Stimulated activated CD8-positive, alpha-beta memory T cell treated with anti-CD3 and anti-CD28 coated beads, Interleukin-4, amount 100 ng/mL, for 24 hours (primary cell): ENCODE measurements at places on chromosomes 5 and 9.
A peak's percentile ranks its signal among the peaks of the same experiment; 100 is the strongest.

DNA sequence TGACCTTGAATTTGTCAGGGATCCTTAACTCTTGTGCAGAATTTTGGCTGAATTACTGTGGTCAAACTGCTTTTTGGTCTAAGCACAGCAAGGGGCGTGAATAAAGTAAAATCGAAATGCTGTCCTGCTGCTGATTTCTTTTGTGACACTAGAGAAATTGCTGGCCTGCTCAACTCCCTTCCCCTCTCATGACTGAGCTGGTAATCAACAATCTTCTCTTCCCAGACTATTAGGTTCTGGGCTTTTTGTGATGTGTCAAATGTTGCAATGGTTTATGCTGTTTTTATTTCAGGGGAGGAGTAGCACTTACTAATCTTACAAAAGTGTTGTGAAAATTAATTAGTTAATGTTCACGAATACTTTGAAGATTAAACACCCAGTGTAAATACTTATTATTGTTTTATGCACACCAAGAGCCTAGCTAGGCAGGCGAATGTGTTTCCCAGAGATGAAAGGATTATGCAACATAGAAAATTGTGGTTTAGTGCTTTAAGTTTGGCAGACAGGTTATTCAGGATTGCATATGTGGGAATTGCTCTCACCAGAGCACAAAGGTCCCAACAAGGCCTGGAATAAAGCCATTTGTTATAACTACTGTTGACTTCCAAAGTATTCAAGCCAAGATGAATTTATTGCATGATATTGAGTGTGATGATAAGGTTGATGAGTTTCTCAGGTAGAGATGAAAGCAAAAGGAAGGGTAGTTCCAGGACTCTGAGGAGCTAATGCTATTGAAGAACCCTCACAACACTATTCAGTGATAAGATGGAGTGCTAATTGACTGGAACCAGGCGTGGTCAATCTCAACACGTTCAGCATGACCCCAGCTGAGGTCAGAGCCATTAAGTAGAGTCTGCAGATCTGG is 280.7 kb upstream of the ZNF608 start:
- DNase-seq, result no peak

DNA sequence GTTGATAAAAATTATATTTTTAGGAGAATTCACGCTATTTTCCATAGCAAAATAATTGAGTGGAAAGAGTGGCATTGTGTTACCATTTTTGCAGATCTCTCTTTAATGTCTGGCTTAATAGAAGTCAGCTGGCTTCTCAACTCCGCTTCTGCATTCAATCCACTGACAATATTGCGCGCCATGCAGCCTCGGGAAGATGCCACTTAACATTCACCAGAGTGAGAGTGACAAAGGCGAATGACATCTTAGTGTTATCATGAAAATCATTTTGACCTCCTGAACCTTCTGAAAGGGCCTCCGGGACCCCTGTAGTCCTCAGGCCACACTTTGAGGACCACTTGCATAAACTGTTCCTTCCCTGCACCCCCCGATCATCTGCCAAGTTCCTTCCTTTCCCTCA is 80.1 kb upstream of the ORM1 start:
- DNase-seq, result no peak

GRCh38 chr5:1654786-1655495 is 131.2 kb upstream of the LPCAT1 start:
- DNase-seq, result no peak

- peak; percentile 47 for DNase-seq
These were observed 683 bp upstream of the ZFAND5 start for GRCh38 chr9:72365525-72366256.

GRCh38 chr9:99113414-99114048 is 8.6 kb downstream of the TGFBR1 start:
- no peak for DNase-seq

DNA sequence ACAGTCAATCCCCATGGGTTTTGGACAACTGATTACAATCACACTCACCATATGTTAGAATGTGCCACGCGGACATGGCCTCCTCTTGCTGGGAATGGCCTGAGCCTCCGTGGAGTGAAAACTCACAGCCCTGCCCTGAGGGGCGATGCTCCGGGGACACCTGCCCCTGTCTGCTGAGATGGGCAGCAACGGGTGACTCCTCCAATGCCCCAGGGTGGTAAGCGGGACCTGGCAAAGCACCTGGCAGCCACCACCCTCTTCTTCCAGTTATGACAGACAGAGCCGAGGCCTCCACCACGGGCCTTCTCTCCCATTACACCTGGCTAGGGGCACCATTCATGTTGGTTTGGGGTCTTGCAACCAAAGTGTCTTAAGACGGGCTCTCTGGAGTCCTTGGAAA is 94.9 kb upstream of the COL5A1 start:
- no peak for DNase-seq

DNA sequence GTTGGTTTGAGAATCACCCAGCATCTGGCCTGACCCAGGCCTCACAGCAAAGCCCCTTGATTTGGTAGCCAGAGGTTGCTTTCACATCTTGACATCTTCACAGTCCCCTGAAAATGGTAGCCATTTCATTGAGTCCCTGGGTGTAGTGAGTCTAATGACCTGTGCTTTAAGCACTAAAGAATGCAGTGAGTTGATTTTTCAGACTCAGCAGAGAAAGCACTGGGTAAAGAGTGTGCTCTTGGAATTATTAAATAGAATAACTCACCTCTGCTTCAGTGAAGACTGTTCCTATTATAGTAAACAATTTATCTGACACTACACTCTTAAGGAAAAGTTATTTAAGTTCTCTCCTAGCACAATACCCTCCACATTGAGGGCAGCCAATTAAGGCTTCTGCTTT is 56.2 kb downstream of the PTCD2 start:
- DNase-seq, result no peak

GRCh38 chr9:34929506-34930102 is 28.5 kb upstream of the PHF24 start:
- DNase-seq, result peak; percentile 24

DNA sequence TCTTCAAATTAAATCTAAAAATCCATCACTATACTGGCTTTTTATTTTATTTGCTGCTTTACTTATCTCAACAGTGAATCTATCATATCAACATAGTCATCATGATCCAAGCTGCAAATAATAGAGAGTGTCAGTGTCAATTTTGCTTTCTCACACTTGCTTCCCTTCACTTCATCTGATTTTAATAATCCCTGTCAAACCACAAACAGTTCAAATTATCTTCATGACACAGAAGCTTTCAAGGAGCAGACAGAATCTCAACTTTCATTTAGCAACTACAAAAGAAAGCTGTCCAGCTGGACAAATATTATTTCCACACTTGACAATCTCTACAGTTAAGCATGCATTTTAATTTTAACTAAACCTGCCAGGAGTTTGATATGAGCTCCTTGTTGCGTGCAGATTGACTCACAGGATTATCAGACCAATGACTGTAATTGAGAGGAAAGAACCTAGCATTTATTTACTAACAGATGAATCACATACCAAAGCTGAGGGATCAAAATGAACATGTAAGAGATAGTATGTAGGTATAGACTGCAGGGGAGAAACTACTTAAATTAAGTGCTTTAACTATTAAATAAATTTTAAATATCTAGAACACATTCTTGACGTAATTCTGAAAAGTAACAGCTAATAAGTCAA is 56.0 kb downstream of the KIAA0825 start:
- no peak for DNase-seq

GRCh38 chr9:23492126-23493002 is 333.7 kb downstream of the ELAVL2 start:
- no peak for DNase-seq

- no peak for DNase-seq
These were observed 3.6 kb downstream of the NKX2-5 start for GRCh38 chr5:173231381-173231766.

DNA sequence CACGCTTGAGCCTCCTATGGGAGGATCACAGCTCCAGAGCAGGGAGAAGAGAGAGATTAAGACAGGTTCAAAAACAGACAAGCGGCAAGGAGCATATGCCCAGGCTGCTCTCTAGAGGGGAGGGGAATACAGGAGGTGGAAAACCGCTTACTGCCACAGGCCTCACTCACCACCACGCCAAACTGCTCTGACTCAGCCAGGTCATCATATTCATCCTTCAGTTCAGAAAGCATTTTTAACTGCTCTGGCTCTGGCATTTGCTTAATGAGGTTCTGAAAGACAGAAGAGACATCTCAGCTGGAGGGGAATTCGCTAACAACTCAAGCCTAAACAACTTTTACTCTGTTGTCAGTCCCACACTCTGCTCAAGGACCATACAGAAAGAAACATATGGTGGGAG is 40.1 kb downstream of the PCDHGC5 start:
- no peak for DNase-seq

DNA sequence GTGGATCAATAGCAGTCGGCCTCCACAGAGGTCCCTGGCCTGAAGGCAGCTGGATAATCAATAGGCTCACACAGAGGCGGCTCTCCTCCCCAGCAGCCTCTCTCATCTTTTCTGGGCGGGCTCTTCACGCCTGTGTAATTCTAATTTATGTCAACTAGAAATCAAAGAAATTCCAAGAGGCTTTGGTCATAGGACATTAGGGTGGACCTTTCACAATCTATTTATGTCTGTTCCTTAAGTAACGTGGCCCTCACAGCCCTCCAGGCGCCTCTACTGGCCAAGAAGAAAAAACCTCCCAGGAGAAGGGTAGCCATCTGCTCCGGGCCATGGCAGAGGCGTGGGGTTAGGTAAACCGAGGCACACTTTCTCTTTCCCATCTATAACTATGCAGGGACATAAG is 205.1 kb upstream of the EFNA5 start:
- DNase-seq, result no peak

DNA sequence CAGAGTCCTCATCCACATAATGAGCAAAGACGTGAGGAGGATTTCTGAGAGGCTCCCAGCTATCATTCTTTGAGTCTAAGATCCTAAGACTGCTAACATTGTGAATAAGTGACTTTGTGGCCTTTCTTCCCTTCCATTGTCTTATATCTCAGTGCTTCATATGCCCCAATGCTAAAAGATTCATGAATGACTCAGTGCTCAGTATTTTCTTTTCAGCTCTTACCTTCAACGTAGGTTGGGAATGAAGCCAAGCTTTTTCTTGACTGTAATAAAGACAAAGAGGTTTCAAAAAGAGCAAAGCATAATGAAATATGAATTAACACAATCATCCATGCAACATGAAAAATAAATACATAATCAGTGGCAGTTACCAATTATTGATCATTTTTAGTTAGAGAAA is 146.4 kb downstream of the ENTREP1 start:
- DNase-seq, result no peak

DNA sequence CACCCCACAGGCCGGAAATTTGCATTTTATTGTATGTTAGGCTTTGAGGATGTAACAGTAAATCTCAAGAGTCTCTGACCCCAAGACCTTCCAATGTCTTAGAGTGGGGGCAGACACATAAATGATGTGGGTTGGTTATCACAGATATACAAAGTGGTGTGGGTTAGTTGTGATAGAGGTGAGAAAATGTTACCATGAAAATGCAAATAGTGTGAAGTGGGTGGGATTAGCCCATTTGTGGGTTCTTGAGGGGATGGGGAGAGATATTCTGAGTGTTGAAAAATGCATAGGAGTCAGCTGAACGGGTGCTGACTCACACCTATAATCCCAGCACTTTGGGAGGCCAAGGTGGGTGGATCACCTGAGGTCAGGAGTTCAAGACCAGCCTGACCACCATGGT is 7.9 kb upstream of the RNF145 start:
- no peak for DNase-seq

DNA sequence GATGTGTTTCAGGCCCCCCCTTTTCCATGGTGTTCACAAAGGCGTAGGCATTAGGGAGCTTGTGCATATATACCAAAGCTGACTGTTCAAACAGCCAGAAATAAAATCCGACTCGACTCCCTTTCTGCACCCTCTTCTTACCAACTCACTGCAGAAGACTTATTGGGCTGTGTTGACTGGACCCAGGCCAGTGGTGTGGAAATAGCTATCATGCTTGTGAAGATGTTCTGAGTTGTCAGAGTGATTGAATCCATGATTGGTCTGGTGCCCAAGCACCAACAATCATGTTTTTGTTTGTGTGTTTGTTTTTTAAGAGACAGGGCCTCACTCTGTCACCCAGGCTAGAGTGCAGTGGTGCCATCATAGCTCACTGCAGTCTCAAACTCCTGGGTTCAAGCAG is 21.6 kb downstream of the TJP2 start:
- DNase-seq, result no peak

- DNase-seq, result no peak
These were observed 41.7 kb downstream of the TMEM167A start for GRCh38 chr5:83035373-83036100.

- DNase-seq, result no peak
These were observed 217.1 kb downstream of the PIK3R1 start for GRCh38 chr5:68432682-68433081.

GRCh38 chr5:34480810-34481528 is 175.2 kb upstream of the RAI14 start:
- DNase-seq, result no peak

DNA sequence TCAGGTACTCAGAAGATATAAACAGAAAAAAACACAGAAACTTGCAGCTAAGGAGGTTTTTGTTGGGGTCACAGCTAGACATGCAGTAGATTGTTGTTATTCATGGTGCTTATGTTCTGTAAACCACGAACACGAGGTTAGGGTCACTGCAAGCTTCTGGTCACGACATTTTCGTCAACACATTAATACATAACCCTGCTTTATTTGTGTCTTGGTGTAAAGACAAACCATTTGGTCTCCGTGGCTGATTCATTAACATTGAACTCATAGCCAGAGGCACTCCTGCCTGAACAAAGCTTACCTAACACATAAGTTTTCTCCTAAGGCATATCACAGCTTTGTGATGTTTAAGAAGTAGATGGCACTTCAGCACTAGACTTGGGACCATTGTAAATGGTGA is 16.9 kb downstream of the TEK start:
- no peak for DNase-seq

DNA sequence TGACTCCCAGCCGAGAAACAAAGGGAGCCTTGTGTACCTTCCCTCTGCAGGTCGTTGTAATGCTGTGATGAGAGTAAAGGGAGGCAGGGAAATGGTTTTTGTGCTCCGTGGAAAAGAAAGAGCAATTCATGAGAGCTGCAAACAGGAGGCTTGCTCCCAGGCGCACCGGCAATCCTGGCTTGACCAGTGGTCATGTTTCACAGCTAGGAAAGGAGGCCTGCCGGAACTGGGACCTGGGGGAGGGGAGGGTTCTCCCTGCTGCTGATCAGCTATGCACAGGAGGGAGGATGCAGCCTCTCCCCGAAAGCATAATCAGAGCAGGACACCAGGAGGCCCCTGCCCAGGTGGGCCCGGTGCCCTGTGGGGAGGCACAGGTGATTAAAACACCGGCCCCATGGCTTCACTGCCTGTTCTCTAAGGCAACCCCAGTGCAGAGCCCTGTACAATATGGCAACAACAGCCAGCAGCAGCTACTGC is 131.3 kb downstream of the ZDHHC21 start:
- DNase-seq, result no peak

GRCh38 chr9:137095664-137096517 is 9.1 kb downstream of the MAN1B1 start:
- DNase-seq, result peak; percentile 73
